ENCODE measurements at places on chromosomes 6 and 20. TPM values are rescaled to one million over a fixed set of nuclear protein-coding genes. Genes with fewer than 3 reads are reported as not detected.

Gene HRH3
- not detected for polyA plus RNA-seq

Gene THEMIS
- 0.87 TPM for polyA plus RNA-seq

Gene FBXL4
- polyA plus RNA-seq: 12.9 TPM

Gene PTK6
- 0.08 TPM for polyA plus RNA-seq

Gene CDYL
- 27.6 TPM for polyA plus RNA-seq

Gene COL21A1
- polyA plus RNA-seq: 15.7 TPM

Gene TNFRSF6B
- polyA plus RNA-seq: 7.0 TPM

Gene NNAT
- polyA plus RNA-seq: 0.30 TPM

Gene LKAAEAR1
- not detected for polyA plus RNA-seq

Gene ABHD16B
- polyA plus RNA-seq: 0.57 TPM

Gene MOXD1
- polyA plus RNA-seq: 0.31 TPM

Gene HLA-DMB
- 11.0 TPM for polyA plus RNA-seq

Gene HMGN3
- 93.0 TPM for polyA plus RNA-seq

All from ovary (tissue), 10 donors.